Left cardiac atrium (tissue), 4 donors: ENCODE measurements at places on chromosomes 4 and X. TPM values are rescaled to one million over a fixed set of nuclear protein-coding genes. Genes with fewer than 3 reads are reported as not detected.

Gene BMP3
- 0.09 TPM for total RNA-seq

Gene PNCK
- total RNA-seq: 14.6 TPM

Gene NAT8L
- total RNA-seq: 12.5 TPM

Gene MSX1
- 4.5 TPM for total RNA-seq

Gene MAGEA2
- not detected for total RNA-seq

Gene ADGRL3
- 3.7 TPM for total RNA-seq

Gene PCSK1N
- total RNA-seq: 9.8 TPM

Gene ADH1C
- total RNA-seq: 6.7 TPM

Gene GPAT3
- 39.0 TPM for total RNA-seq

Gene GAGE12H
- not detected for total RNA-seq

Gene MAGEB1
- not detected for total RNA-seq

Gene FREM3
- total RNA-seq: 0.08 TPM

Gene EPGN
- total RNA-seq: 8.5 TPM

GRCh38 chr4:83152746-83153145 lies 38.2 kb upstream of the PLAC8 start:
- no peak for DNase-seq

- DNase-seq: no peak
These were observed 78.5 kb downstream of the MID1IP1 start for GRCh38 chrX:38879631-38880220.

GRCh38 chrX:47586043-47586787 lies 4.0 kb downstream of the TIMP1 start:
- DNase-seq: no peak

GRCh38 chrX:103739421-103739820 lies 28.7 kb downstream of the TMEM31 start:
- DNase-seq: no peak

DNA sequence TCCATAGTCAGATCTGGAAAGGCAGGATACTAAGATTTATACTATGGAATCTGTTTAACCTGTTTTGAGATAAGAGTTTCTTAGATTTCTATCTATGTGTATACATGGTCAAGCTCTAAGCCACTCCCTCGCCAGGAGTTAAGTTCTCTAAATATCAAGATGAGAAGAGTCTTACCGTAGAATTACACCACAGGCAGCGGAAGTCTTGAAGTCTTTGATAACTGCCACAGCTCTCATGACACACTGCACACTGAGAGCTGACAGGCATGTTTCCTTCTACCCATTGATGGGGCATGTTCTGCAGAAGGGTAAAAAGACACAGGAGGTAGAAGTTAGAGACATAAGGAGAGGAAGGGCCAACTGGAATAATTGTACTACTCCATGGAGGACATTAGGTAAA lies 67.7 kb downstream of the DGKK start:
- no peak for DNase-seq

DNA sequence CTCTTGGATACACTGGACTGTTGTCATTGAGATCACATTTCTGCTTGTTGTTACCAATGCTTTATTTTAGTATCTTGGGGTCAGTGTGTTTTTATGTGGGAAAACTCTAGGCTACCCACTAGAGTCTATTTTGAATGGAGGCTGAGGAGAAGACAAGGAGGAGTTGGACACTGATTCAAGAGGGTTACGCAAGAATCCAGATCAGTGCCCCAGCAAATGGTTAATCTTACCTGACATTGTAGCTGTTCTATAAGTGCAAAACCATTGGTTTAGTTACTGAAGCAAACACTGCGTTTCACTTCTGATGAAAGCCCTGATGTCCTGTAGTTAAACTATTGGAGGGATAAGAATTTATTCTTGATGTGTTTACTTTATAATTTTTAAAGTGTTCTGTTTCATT lies 331.1 kb upstream of the NR3C2 start:
- no peak for DNase-seq

GRCh38 chr4:123229286-123229685 lies 167.3 kb upstream of the SPRY1 start:
- DNase-seq: no peak

DNA sequence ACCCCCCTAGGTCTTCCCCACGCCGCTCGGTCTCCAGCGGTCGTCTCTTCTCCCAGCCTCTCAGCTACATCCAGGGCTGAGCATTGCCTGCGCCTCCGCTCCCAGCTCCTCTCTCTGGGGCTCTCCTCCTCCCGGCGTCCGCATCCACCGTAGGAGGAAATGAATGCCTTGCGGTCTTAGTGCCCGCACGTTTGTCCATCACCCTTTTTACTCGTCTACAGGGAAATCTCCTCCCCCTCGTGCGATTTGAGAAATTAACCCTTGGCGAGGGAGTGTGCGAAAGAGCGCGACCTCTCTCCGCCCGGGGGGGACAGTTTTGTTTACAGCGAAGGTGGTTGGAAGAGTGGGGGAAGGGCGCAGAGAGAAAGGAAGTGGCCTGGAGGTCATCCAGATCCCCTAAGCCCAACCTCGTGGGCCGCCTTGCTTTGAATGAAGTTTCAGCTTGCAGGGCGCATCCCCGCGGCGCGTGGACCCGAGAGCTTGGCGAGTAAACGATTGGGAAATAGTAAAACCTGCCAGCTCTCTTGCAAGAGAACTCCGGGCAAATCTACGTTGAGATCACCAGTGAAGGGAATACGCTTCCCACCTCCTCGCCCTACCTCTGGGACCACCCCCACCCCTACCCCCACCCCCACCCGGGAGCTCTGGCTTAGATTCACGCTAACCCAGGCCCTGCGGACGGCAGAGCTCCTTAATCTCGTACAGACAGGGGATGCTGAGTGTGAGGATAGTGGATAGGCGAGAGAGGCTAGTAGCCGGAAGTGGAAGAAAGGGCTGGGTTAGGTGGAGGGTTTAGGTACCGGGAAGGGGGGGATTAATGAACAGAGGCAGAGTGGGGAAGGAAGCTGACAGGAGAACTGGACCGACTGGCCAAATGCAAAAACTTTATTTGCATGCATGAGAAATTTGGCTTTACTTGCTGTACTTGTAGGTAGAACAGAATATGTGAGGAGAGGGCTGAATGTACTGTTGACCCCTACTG lies at the start of gene ELOVL6:
Gene ELOVL6 (minus strand): TSS at position 181 of the 982 bp plus-strand sequence. CDS start 280 bp downstream, outside the sequence.
- DNase-seq: peak; percentile 69

DNA sequence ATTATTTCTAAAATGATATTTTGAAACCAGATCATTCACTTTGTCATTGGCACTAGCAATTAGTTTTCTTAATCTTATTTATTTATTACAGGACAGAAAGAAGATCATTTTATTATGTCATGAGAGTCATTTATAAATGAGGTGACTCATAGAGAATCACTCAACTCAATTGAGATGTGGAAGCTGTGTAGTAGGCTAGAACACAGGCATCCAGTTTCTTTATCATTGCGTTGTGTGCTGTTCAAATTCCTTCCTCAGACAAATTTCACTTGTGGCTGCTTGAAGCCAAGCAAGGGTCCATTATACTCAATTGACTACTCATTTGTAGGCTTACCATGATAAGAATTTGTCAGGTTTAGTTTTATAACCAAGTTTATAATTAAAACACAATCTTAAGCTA lies 87.6 kb downstream of the MRPL1 start:
- DNase-seq: no peak

- no peak for DNase-seq
These were observed 21.4 kb upstream of the SEL1L3 start for GRCh38 chr4:25884031-25884782.

DNA sequence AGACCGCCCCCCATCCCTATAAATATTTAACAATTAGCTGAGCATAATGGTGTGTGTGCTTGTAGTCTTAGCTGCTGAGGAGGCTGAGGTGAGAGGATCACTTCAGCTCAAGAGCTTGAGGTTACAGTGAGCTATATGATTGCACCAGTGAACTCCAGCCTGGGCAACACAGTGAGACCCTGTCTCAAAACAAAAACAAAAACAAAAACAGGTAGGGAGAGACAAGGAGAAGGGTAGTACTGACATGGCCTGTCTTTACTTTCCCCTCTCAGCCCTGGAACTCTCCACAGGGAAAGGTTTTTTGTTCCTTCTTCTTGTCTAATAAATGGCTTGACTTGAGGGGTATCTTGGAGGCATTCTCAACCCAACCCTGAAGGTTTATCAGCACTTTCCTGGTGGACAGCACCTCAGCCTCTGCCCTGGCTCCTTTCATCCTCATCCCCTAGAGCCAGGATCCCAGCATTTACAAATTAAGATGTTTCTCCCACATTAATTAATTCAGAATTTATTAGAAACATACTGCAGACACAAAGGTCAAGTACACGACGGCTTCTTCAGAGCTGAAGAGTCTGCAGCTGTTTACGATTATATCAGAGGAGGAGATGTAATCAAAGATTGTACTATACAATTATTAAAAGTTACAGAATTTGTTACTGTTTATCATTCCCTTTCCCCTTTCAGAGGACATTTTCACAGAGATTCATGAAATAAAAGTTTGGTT lies 131.8 kb downstream of the AFF1 start:
- DNase-seq: no peak

DNA sequence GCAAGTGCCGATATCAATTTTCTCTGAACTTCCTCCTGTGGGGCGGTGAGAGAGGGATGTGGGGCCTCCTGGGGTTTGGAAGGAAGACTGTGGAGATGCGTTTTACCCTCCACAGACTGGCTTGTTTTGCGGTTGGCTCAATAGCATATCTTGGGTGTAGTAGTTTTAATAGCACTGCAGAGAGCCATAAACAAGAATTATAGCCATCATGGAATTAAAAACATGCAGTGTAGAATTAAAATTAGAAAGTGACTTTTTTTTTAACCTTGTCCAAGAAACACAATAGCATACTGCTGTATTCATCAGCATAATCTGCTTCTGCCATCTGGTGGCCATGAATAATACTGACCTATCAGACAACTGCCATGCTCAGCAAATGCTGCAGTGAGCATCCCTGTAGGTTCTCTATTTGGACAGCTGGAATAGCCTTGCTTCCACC lies 47.3 kb upstream of the SCML1 start:
- no peak for DNase-seq

DNA sequence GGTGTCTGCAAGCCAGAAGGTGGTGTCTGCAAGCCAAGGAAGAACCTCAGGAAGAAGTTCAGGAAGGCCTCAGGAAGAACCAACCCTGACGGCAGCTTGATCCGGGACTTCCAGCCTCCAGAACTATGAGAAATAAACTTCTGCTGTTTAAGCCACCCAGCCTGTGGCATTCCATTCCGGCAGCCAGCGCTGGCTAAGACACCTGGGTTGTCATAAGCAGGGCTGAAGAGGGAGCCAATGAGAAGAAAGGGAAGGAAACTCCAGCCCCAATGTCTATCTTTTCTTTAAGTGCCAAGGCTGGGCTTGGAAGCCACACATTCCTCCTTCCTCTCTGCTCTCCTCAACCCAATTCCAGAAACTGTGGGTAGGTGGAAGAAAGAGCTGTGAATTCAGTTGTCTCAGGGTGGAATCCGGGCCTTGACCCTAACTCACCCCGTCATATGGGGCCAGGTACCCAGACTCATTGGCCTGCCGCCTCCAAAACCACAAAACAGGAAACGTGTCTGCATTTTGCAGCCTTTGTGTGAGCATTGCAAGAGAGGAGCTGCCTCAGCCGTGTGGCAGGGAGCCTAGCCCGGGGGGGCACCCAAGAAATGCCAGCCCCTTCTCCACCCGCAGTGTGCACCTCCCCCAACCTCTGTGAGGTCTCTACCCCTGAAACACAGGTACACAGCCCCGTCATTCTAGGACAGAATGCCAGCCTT lies 26.8 kb downstream of the CRMP1 start:
- no peak for DNase-seq

GRCh38 chr4:54933579-54933978 lies 191.8 kb downstream of the KDR start:
- no peak for DNase-seq

DNA sequence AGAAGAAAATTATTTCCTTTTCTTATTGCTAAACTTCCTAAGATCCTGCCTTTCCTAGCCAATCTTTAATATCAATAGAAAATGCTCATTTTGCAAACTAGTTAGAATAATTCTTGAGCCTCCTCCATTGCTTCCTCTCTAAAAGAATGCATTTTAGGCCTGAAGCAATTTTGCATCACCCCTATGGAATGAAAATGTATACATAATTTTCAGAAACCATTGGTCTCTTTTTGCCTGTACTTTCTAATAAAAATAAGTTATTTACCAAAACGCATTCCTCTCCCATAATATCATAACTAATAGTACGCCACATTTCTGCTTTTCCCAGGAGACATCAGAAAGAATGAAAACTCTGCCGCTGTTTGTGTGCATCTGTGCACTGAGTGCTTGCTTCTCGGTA lies 1.7 kb downstream of the MUC7 start:
- DNase-seq: no peak

GRCh38 chr4:87073199-87074120 lies 138.6 kb downstream of the AFF1 start:
- DNase-seq: peak; percentile 40

DNA sequence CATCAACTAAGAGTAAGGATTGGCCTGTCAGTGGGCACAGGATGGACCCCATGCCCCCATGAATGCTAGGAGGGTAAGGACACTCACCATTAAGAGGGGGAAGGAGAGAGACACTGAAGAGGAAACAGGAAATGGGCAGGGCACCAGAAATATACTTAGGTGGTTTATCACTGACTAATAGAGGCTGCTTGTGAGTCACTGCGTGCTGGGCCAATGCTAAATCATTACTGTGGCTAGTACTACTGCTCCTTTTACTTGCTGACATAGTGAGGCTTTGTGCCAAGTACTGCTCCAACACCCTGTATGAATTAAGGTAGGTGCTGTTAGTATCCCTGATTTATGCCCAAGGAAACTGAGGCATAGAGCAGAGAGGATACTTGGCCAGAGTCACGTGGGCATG lies 130.4 kb upstream of the FRMPD4 start:
- no peak for DNase-seq

DNA sequence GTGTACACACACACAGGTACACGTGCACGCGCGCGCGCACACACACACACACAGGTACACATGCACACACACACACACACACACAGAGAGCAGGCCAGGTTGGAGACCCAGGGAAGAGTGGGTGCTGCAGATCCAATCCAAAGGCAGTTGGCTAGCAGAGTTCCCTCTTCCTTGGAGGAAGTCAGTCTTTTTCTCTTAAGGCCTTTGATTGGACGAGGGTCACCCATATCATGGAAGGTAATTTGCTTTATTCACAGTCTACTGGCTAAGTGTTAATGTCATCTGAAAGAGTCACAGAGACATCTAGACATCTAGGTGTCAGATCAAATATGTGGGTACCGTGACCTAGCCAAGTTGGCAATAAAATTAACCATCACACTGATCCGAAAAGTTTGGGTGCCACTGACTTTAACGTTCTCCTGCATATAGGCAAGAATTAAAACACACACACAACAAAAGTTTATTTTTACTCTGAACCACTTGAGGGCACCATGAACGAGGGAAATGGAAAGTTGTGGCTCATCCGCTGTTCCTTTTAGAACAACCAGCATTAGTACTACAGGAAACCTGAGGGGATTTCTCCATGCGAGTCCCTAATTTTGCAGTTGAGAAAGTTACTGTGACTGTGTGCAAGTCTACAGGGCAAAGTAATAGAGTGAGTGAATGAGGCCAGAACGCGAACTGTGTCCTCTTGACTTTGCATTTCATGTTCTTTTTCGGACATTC lies 66.0 kb upstream of the STOX2 start:
- DNase-seq: no peak
